ENCODE measurements at places on chromosomes 5 and 9. TPM values are rescaled to one million over a fixed set of nuclear protein-coding genes. Genes with fewer than 3 reads are reported as not detected.
A peak's percentile ranks its signal among the peaks of the same experiment; 100 is the strongest.

MCC gene
- 7.6 TPM for total RNA-seq

NMUR2 gene
- not detected for total RNA-seq

- no peak overlapping the region for H3K27ac ChIP-seq
- no peaks in the 10 kb centered on the region for H3K36me3 ChIP-seq
- H3K27me3 ChIP-seq: no peaks in the 10 kb centered on the region
- H3K4me3 ChIP-seq: no peak overlapping the region
Observed at GRCh38 chr9:4070266-4070665, 229.6 kb downstream of the GLIS3 start.

DNA sequence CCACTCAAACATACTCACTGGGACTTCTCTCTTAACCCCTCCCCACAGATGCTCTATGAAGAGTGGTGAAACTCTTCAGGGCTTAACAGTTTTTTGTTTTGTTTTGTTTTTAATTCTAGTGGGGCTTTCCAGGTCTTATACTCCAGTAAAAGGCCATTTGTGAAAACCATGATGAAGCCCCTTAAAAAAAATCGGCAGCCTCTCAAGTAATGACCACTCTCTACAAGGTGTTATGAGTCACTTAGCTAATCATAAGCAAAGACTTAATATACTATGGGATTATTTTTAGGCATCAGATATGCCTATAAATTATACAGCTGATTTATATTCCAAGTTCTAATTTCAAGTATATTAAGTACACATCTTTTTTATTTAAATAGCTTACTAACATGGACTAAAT is 607.9 kb downstream of the RAB3C start:
- no peak overlapping the region for H3K27ac ChIP-seq
- no peak overlapping the region for H3K4me3 ChIP-seq
- no peaks in the 10 kb centered on the region for H3K4me1 ChIP-seq
- DNase-seq: no peak
- H3K36me3 ChIP-seq: no peaks in the 10 kb centered on the region
- H3K27me3 ChIP-seq: no peaks in the 10 kb centered on the region

DNA sequence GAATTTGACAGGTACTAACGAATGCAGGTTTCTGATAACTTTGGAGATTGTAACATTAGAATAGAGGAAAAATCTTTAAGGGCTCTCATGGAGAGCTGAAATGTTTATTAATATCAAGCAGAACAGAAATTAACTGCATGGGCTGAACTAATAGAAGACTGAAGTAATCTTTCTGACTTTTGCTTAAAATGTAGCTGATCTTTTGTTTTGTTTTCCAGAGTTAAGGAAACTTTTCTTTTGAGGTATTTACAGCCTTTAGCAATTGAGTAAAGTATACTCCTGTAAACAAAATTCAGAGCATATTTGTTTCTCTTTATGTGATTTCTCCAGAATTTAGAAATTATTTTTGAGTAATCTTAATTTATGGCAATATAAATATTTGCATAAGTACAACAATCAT is 43.9 kb downstream of the SHC3 start:
- no peaks in the 10 kb centered on the region for H3K27me3 ChIP-seq
- no peak for DNase-seq
- peaks cover 11% of the 10 kb centered on the region for H3K36me3 ChIP-seq
- no peak overlapping the region for H3K4me3 ChIP-seq

- peak; percentile 52 for DNase-seq
- no peaks in the 10 kb centered on the region for H3K4me1 ChIP-seq
- no peak overlapping the region for H3K4me3 ChIP-seq
- peaks cover 54% of the 10 kb centered on the region for H3K36me3 ChIP-seq
- H3K27me3 ChIP-seq: no peaks in the 10 kb centered on the region
Observed at GRCh38 chr9:128992995-128993394, 35.1 kb downstream of the SH3GLB2 start.

GRCh38 chr9:131692612-131693562 is 47.0 kb downstream of the RAPGEF1 start:
- no peak for DNase-seq
- no peaks in the 10 kb centered on the region for H3K27me3 ChIP-seq
- H3K36me3 ChIP-seq: peaks cover 2% of the 10 kb centered on the region

- H3K27me3 ChIP-seq: no peaks in the 10 kb centered on the region
- no peak overlapping the region for H3K4me3 ChIP-seq
Observed at GRCh38 chr9:33480106-33480505, 6.4 kb upstream of the NOL6 start.

All from H9 (cell line).